ENCODE measurements at places on chromosomes 7 and 10.

- no peak for DNase-seq
Measured at GRCh38 chr10:72087969-72088888, at the start of gene SPOCK2. Gene SPOCK2, minus strand, starts transcription at chr10:72088551. Its CDS starts 223 bp downstream, at chr10:72088328.

GRCh38 chr10:84179059-84179710, 5.6 kb downstream of the GPR15LG start:
- no peak for DNase-seq

DNA sequence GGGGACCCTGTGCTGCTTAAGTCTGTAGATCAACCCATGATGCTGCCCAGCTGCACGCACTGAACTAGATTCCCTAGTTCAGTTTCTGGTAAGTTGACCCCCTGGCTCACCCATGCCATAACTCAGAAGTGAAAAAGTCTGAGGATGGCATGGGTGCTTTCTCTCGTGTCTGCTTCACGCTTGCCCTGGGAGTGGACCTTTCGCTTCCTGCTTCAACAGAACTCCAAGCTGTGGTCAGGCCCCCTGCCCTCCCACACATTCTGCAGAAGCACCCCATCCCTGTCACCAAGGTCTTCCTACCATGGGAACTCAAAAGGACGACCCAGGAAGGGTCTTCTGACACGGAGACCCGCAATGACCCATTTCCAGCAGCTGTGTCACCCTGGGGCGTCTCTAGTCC, 39.9 kb downstream of the LRRC18 start:
- DNase-seq: no peak

- no peak for DNase-seq
Measured at GRCh38 chr10:5503477-5503835, 4.1 kb upstream of the CALML5 start.

GRCh38 chr10:32952541-32953276, 5.3 kb downstream of the ITGB1 start:
- no peak for DNase-seq

- DNase-seq: no peak
Measured at GRCh38 chr7:82049891-82050533, 280.2 kb upstream of the HGF start.

Measured in neural crest cell (in vitro differentiated cells).